ENCODE measurements at places on chromosomes 2 and 18. TPM values are rescaled to one million over a fixed set of nuclear protein-coding genes. Genes with fewer than 3 reads are reported as not detected.
A peak's percentile ranks its signal among the peaks of the same experiment; 100 is the strongest.

- DNase-seq: no peak
These were observed 122.9 kb upstream of the ACVR1C start for GRCh38 chr2:157751462-157752058.

DNA sequence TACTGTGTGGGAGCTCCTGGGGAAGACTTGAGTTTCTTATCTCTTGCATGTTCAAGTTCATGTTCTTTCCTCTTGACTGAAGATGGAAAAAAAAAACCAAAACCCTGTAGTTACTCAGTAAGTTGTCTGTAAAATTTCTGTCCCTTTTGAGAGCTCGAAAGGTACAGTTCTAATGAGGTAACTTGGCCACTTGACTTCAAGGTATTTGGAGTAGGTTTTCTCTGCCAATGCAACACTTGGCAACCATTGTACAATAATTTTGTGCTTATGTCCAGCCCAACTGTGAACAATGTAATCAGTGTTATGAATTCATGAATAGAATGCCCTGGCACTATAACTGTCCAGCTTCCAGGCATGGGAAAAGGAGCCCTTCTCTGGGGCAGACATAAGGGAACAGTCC lies 111.0 kb downstream of the LIPG start:
- no peak for DNase-seq

- no peak for DNase-seq
These were observed 377.1 kb upstream of the HS6ST1 start for GRCh38 chr2:128695646-128696220.

GRCh38 chr18:37385846-37386778 lies 179.5 kb downstream of the CELF4 start:
- no peak for DNase-seq

GRCh38 chr2:9268301-9269080 lies 61.9 kb downstream of the ASAP2 start:
- DNase-seq: no peak

GRCh38 chr2:122856696-122857095 lies 1101.2 kb downstream of the TSN start:
- no peak for DNase-seq

DNA sequence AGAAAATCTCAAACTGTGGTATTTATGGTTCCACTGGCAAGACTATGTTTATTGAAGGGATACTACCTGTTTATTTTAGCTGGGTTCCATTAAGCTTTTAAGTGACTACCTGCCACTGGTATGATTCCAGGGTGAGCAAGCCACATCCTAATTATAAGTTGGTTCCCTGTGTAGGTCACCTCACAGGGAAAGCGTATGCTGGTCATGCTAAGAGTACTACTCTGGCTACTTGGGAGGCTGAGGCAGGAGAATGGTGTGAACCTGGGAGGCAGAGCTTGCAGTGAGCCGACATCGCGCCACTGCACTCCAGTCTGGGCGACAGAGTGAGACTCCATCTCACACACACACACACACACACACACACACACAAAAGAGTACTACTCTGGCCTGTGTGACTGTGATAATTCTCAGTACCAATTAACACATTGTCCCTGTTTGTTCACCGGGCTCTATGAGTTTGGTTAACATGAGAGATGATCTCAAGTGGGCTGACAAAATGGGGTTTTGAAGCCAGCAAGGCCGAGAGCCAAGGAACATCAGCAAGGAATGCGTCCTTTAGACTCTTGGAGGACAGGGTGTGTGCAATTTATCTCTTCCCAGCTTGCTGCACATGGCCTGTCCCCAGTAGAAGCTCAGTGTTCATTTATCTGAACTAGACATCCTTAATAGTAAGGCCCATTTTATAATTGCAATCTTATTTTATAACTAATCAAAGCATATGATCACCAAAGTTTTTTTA lies 15.2 kb upstream of the ITSN2 start:
- peak; percentile 51 for DNase-seq

GRCh38 chr2:33746208-33746800 lies 147.2 kb upstream of the FAM98A start:
- no peak for DNase-seq

DNA sequence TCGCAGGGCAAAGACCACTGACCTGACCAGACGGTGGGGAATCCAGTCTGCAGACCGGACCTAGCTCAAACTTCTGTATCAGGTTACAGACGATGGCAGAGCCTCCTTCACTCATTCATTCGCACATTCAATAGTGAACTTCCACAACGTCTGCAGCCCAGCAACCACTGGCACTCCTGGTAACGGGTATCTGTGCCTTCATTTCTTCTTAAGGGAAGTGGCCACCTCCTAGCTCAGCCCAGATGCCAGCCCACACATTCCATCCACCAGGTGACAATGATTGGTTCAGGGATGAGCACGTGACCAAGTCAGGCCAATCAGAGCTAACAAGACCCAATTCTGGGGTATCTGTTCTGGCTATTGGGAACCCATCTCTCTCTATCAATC lies 15.9 kb upstream of the ARMC9 start:
- no peak for DNase-seq

- DNase-seq: no peak
These were observed 129.7 kb upstream of the PARD3B start for GRCh38 chr2:204415406-204416181.

- no peak for DNase-seq
These were observed 10.7 kb downstream of the CYRIA start for GRCh38 chr2:16654833-16655444.

GRCh38 chr2:203412546-203413331 lies 84.5 kb downstream of the ABI2 start:
- DNase-seq: no peak

- peak; percentile 40 for DNase-seq
These were observed 366.1 kb downstream of the EN1 start for GRCh38 chr2:118481299-118481698.

DNA sequence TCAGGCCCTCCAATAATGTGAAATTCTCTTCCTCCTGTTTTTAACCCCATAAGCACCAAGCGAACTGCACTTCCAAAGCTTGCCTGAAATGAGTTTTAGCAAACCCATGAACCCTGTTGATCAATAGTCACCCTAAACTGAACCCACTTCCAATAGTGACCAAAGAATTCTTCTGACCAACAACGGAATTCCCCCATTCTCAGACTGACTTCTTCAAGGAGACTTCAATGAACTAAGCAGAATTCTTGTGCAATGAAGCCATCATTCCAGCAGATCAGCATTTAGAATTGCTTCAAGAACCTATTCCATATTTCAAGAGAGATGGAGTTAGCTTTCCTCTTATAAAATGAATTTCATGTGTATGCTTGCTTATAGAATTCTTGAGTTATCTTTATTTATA lies 176.9 kb upstream of the FN1 start:
- no peak for DNase-seq

DNA sequence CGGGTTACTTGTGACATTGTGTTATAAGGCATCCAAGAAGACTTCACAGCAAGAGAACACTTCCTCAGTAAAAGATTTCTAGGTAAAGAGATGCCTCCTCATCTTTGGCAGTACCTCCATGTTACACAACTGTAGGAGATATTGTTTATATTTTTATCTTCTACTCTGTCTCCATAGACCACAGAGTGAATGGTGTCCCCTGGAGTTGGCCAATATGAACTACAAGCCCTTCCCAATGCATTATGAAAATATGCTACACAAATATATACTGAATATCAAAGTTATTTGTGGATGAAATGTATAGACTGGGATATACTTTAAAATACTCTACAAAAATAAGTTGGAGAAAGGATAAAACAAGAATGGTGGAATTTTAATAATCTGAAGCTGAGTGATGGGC lies 46.7 kb downstream of the MBOAT2 start:
- no peak for DNase-seq

GRCh38 chr2:238597638-238598528 lies 171.2 kb downstream of the ASB1 start:
- DNase-seq: no peak

GRCh38 chr2:239601201-239601851 lies 200.5 kb upstream of the HDAC4 start:
- no peak for DNase-seq

- no peak for DNase-seq
These were observed 217.5 kb downstream of the LPIN1 start for GRCh38 chr2:11963966-11964365.

SPDYA gene
- polyA plus RNA-seq: 2.7 TPM

STEAP3 gene
- 26.1 TPM for polyA plus RNA-seq

FOXI3 gene
- polyA plus RNA-seq: not detected

SH2D6 gene
- polyA plus RNA-seq: 0.40 TPM

GMCL1 gene
- polyA plus RNA-seq: 11.4 TPM

UGT1A4 gene
- not detected for polyA plus RNA-seq

DIPK1C gene
- 21.4 TPM for polyA plus RNA-seq
